ENCODE measurements at places on chromosomes 1 and 21.

DNA sequence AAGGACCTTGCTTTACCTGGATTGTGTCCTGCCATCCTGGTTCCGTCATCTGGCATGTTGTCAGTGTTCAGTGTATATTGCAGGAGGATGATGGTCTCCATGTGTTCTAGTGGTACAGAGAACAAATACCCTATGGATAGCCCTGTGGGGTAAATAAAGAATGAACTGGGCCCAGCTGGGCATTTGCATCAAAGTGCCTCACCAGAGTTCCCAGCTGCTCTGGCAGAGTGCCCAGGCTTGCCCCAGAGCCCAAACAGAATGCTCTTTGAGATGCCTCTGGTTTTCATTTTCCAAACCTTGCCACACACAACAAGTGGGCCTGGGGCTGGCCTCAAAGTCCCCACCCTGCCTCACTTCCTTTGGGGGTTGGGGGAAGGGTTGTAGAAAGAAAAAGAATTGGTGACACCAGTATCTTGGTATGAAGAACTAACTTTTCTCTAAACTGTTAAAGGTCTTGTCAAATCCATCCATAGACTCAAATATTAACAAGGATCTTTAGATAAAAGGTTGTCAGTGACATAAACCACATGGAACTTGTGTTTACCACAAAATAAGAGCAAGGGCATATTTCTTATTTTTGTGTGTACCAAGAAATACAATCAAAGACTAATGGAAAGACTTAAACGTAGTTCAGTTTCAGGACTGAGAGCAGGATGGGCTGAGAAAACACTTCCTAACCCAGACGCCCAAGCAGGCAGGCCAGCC, 82.2 kb downstream of the LMO4 start:
- DNase-seq = no peak

DNA sequence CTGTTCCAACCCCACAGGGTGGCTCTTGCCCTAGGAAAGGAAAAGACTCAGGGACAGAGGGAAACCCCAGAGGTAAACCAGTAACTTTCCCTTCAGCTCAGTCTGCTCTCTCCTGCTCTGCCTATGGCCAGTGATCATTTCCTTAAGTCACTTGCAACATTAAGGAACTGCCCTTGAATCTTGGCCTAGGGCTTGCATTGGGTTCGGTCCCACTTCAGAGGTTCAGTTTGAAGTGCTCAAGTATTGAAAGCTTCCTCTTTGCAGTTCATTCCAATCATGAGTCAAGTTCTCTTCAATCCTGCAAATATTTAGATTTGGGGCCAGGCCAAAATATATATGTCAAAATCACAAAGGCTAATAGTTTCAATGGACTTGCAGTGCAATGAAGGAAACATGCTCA, 97.7 kb upstream of the IRF2BP2 start:
- DNase-seq = no peak

GRCh38 chr1:14780271-14780670, 181.8 kb downstream of the KAZN start:
- no peak for DNase-seq

GRCh38 chr1:161226320-161226711, 456 bp downstream of the TOMM40L start:
- DNase-seq = no peak

DNA sequence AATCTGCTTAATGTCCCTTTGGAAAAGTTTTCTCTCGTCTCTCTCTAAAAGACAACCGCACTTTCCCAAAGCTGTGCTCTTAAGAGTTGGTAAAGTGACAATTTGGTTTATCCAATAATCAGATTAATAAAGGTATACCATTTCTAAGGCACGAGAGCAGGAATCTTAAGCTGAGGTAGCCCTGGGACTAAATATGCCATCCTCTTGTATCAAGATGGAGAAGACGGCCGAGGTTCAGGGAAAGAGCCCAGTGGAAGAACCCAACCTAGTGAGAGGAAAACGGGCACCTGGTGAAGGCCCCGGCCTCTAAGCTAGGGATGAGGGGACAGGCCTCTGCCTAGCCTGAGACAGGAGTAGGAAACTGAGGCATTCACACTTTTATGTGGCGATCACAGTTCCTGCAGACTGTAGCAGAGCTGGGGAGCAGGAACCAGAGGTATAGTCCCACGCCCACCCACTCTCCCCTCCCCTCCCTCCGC, 334 bp upstream of the SARS1 start:
- no peak for DNase-seq

GRCh38 chr21:33386222-33386784, 16.9 kb upstream of the IFNGR2 start:
- no peak for DNase-seq

- DNase-seq = peak; percentile 7
Observed at GRCh38 chr1:211259638-211260126, 516 bp downstream of the RCOR3 start.

DNA sequence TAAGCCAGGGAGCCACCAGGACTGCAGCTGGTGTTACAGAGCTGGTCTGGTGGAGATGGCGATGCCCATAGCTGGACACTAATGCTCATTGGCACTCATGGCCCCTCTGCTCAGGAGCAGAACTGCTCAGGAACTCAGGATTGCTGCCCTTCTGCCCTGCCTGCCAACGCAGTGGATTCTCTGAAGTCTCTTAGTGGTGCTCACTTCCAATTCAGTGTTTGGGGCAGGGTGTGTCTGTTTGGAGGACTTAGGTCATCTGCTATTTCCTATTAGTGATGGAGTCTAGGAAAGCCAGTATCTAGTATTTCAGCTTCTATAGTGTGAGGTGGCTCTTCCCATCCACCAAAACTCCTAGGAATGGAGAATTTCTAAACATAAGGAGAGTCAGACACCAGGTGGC, 29.1 kb downstream of the S100A10 start:
- no peak for DNase-seq

- no peak for DNase-seq
Observed at GRCh38 chr1:95035536-95035935, 37.2 kb downstream of the ALG14 start.

DNA sequence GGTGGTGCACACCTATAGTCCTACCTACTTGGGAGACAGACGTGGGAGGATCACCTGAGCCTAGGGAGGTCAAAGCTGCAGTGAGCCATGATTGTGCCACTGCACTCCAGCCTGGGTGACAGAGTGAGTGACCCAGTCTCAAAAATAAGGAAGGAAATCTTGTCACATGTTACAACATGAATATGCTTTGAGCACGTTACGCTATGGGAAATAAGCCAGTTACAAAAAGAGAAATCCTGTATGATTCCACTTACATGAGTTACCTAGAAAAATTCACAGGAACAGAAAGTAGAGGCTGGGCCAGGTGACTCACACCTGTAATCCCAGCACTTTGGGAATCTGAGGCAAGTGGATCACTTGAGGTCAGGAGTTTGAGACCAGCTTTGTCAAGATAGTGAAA, 6.7 kb upstream of the PADI6 start:
- no peak for DNase-seq

GRCh38 chr1:156860628-156861423, at the start of gene NTRK1:
TSS of gene NTRK1 (plus strand) at chr1:156860865. CDS start at chr1:156860935, 70 bp downstream.
- peak; percentile 18 for DNase-seq

DNA sequence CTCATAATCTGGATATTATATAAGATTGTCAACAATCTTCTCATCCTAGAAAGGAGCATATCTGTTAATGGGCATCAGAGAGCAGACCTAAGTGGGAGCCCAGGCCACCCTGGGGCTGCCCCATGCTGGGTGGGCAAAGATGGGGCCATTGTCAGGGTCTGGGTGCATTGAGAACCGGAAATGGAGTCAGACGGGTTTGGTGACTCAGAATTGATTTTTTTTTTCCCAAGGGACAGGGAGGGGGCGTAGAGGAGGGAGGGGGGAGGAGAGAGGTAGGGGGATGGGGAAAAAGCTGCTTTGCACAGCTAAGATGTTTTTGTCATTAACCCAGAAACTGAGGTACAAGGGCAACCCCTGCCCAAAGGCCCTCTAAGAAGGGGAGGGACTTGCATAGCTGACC, 1.3 kb downstream of the ATXN7L2 start:
- DNase-seq = no peak

GRCh38 chr1:198254521-198254920, 97.7 kb downstream of the NEK7 start:
- no peak for DNase-seq

DNA sequence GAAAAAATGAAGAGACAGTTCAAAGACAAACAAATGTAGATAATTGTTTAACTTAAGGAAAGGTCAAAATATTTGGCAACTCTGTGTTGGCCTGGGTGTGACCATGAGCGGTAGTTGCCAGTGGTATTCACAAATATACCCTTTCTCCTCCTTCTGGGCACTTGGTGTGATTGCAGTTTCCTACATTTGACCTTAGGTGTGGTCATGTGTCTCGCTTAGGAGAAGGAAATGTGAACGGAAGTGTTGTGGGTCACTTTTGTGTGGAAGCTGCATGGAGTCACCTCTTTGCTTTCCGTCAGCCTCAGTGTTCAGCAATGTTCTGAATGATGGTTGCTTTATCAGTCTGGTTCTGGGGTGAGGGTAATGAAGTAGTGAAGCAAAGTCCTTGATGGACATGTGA, 3.4 kb upstream of the PCSK9 start:
- DNase-seq = no peak

DNA sequence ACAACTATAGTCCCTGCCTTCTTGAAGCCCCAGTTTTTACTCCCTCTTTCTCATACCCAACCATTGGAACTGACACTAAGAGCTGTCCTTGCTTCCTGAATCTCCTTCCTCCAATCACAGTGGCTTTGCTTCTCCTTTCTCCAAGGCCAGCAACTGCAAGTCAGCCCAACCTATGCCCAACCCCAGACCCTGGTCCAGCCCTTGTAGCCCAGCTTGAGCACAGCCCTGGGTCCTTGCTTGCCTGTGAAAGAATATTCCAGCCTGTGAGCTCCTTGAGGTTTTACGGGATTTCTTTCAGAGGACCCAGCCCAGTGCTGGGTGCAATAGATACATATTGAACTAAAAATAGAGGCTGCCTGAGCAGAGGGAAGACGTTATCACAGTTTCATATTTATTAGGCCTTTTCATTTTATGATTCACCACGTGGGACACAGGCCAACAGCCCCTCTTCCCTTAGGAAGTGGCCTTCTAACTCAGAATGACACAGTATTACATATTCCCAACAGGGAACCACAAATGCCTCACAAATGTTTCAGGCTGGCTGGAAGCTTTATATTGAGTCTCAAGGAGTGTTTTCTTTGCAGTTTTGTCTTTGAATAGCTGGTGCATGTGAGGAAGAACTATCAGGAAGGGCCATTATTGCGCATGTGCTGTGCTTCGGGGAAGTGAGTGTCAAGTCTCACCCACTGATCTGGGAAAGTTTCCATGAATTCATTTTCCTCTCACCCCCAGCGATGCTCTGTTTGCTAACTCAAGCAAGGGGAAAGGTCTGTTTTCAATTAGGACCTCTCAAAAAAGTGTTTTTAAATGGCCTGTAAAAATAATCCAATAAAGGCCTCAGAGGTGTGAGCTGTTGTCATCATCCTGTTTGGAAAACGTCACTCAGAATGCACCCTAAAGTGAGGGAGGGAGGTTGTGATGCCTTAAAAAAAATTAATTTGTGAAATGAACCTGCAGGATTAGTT, 92.3 kb upstream of the NFIA start:
- no peak for DNase-seq

- no peak for DNase-seq
Observed at GRCh38 chr1:53306168-53306567, 21.7 kb downstream of the LRP8 start.

- peak; percentile 65 for DNase-seq
Observed at GRCh38 chr1:160837558-160838205, 25.0 kb downstream of the CD244 start.

- no peak for DNase-seq
Observed at GRCh38 chr1:234970731-234971476, 157.7 kb downstream of the TOMM20 start.

GRCh38 chr1:155607708-155608107, 2.3 kb upstream of the MSTO1 start:
- no peak for DNase-seq

GRCh38 chr21:44053567-44053966, 41.5 kb downstream of the TRAPPC10 start:
- no peak for DNase-seq

All from activated CD8-positive, alpha-beta memory T cell treated with anti-CD3 and anti-CD28 coated beads for 4 hours (primary cell).